ENCODE measurements at places on chromosomes 3 and 15. TPM values are rescaled to one million over a fixed set of nuclear protein-coding genes. Genes with fewer than 3 reads are reported as not detected.

- no peak for DNase-seq
Observed at GRCh38 chr15:40927873-40928806, 1.0 kb upstream of the DLL4 start.

- DNase-seq: no peak
Observed at GRCh38 chr3:50272911-50273688, 4.2 kb downstream of the SEMA3B start.

GRCh38 chr15:34434627-34435305 is 2.8 kb downstream of the GOLGA8A start:
- no peak for DNase-seq

DNA sequence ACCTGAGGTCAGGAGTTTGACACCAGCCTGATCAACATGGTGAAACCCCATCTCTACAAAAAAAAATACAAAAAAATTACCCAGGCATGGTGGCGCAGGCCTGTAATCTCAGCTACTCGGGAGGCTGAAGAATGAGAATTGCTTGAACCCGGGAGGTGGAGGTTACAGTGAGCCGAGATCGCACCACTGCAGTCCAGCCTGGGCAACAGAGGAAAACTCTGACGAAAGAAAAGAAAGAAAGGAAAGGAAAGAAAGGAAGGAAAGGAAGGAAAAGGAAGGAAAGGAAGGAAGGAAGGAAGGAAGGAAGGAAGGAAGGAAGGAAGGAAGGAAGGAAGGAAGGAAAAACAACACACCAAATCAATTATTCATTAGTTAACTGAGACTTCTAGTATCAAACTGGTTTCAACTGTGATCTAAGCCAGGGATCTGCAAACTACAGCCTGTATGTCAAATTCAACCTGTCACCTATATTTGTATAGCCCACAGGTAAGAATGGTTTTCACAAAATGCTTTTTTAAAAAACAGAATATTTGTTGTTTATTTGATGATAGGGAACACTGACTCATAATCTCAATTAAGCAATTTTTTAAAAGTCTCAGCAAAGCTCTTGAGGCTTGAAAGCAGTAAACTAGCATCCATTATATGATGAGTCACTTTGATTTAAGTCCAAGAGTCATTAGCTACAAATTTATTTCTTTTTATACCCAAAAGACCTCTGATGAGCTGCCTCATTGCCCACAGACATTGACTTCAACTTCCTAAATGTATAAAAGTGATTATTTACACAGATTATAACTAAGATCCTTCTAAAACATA is 127.6 kb downstream of the TBL1XR1 start:
- no peak for DNase-seq

GRCh38 chr15:66925721-66926120 is 139.7 kb upstream of the SMAD3 start:
- DNase-seq: no peak

- DNase-seq: no peak
Observed at GRCh38 chr3:156899951-156900350, 73.8 kb downstream of the LEKR1 start.

GRCh38 chr15:27514526-27514925 is 543.5 kb downstream of the GABRG3 start:
- no peak for DNase-seq

DNA sequence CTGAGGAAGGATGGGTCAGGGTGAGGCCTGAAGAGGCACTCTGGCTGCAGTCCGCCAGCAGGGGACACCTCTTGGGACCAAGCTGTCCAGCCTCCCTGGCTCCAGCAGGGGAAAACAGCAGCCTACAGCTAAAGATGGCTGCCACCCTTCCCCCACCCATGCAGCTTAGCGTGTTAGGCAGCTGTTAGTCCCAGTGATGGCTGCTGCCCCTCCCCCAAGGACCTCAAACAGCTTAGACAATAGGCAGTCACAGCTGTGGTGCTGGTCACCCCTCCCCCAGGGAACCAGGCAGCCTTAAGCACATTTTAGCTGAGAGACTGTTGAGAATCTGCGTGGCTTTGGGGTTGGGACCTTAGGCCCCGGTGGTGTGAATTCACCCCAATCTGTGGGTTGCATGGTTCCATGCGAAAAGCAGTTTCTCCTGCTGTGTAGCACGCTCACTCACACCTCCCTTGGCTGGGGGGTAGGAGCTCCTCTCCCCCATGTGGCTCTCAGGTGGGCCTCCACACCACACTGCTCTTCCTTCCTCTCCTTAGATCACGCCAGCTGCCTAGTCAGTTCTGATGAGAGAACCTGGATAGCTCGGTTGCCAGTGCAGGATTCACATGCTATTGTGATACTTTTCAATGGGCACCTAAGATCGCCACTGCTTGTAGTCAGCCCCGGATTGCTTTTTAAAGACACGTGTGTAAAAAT is 140.5 kb upstream of the CADPS start:
- DNase-seq: no peak

DNA sequence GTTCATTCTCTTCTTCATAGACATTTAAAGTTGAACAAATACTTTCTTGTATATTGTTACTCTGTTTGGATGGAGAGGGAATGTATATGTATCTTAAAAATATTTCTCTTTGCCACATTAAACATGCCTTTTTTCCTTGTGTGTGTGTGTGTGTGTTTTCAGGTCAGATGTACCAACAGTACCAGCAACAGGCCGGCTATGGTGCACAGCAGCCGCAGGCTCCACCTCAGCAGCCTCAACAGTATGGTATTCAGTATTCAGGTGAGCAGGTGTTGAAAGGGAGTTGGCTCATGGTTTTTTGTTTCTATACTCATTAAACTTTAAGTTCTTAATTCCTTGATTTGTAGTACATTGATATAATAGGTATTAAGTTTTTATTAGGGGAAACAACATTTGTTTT is 35.4 kb downstream of the TFG start:
- no peak for DNase-seq

DNA sequence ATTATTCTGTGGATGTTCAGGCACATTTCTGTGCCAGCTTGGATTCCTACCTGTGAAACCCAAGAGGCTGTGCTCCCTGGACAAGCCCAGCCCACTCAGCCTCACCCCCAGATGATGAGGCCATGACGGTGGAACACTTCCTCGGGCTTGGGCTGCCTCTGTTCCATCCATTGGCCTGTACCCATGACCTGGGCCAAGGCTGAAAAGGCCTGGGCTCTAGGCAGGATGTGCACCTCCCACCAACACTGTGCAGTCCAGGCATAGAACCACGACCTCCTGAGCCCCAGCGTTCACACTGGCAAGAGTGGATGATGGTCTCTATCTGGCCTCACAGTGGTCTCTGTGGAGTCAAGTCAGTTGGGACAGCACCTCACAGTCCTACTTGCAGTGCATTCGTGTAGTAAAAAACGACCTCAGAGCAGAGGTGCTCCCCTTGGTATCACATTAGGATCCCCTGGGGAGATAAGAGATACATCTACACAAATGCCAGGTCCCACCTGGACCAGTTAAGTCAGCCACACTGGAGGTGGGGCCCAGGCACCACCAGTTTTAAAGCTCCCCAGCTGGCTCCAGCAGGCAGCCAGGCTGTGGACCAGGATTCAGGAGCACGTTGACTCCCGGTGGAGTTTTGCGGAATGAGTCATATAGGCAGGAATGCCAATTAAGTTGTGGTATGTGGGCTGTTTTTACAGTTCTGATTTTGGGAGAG is 39.0 kb upstream of the IGF1R start:
- no peak for DNase-seq

- DNase-seq: no peak
Observed at GRCh38 chr3:18679238-18679637, 254.1 kb upstream of the SATB1 start.

DNA sequence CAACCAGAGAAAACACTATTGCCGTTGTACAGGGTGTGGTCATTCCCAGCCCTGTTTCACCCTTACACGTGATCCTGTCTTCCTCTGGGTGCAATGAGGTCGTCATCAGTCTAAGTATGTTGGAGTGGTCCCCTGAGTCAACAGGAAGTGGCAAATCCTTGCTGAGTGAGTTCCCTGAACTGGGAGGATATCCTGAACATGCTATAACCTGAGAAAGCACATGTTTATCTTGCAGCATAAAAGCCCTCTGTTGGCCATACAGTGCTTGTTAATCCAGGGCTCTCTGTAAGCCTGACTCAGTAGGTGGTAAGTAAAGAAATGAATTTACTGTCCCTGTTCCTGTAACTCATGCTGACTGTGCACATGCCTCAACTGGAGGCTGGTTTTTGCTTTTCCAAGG is 477.8 kb upstream of the RGMA start:
- DNase-seq: no peak

DNA sequence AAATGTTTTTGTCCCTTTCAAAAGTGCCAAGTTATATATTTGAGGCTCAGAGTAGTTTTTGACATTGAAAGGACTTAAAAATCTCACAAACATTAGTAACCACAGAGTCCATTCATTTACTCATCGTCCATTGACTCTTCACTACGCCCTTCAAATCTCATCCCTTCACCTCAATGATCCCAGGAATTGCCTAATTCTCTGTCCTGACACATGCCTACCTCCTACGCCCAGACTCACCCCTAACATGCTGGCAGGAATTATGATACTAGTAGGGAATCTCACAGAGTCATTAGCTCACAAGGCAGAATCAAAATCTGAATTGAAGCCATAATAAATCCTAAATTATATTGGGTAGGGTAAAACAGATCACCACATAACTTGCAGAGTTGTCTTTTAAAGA is 410.1 kb downstream of the RAP2B start:
- no peak for DNase-seq

GRCh38 chr3:96106701-96107100 is 707.7 kb upstream of the EPHA6 start:
- no peak for DNase-seq

DNA sequence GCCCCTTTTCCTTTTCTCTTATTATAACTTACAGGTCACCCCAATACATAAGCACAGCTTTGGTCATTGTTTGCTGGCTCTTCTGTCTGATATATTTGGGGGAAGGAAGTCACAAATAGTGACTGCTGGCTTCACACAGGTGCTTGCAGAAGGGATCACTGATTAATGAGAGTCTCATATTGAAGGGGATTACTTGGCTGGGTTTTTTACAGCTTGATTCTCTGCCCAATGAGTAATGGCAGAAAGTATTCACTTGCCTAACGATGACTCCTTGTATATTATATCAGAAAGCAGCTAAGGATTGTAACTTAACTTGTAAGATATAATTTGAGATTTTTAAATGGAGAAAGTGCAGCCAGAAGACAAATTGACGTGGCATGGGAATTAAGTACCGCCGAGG is 119.3 kb upstream of the PFN2 start:
- DNase-seq: no peak

Gene OXTR
- 4.8 TPM for total RNA-seq

Gene SLC2A2
- not detected for total RNA-seq

Gene BTLA
- total RNA-seq: not detected

Gene GRAMD1C
- total RNA-seq: 14.4 TPM

Gene ZNF609
- total RNA-seq: 27.8 TPM

Gene SCAMP5
- total RNA-seq: 27.2 TPM

Gene GPR15
- not detected for total RNA-seq

Gene FAM107A
- total RNA-seq: 74.4 TPM

Gene ZNF501
- total RNA-seq: 2.2 TPM

Data from glomerular endothelial cell (primary cell).